CD4-positive, alpha-beta T cell treated with Interleukin-2 at 100 ng/mL for 4 hours (primary cell): ENCODE measurements at places on chromosomes 7 and 10.

DNA sequence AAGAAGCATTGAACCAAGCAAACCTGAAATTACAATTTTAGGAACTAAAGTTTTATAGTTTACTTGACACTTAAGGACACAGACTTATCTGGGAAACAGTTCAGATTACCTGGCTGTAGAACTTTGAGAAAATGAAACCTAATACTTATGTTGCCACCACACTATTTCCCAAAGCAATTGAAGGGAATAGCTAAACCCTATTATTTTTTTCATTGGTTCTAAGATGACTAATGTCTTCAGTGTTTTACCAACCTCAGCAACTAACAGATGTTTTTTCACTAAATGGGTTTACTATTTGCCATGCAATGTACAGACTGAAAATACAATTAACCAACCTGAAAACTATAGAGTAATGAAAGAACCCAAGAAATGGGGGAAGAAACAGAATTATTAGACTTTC is 689.6 kb downstream of the SORCS1 start:
- no peak for DNase-seq

GRCh38 chr10:77609781-77610272 is 27.8 kb downstream of the KCNMA1 start:
- no peak for DNase-seq

GRCh38 chr10:15369256-15370211 is 1.6 kb downstream of the FAM171A1 start:
- no peak for DNase-seq

- DNase-seq = no peak
Measured at GRCh38 chr10:16184906-16185305, 251.9 kb upstream of the PTER start.

DNA sequence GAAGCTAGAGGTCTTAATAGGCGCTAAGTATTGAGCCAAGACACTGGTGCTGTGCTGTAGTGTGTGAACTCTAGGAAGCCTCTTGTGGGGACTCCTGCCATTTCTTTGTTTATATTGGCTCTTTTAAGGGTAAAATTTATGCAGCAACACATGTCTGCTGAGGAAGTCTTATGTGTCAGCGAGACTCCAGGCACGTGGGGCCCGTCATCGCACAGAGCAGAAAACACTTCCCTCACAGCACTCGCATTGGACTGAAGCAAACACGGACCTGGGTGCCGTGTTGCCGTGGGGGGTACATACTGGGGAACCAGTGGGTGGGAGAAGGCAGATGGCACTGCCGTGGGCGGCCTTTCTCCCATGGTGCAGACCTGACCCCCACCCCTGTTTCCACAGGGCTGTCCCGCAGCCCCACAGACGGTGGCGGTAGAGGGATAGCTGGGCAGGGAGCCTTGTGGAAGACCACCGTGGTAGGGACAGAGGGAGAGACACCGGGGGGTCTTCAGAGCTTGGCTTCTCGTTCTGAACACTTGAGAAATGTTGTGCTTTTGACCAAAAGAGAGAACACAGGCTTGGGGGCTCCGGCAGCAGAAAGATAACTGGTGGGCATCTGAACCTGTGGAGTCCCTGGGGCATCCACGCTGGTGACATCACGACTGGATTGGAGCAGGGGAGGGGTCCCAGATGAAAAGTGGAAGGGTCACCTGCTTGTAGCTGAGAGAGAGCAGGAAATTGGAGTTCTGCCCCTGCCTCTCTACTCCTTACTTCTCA is 284.7 kb upstream of the SHH start:
- DNase-seq = no peak

- no peak for DNase-seq
Measured at GRCh38 chr7:1662101-1662500, 8.0 kb upstream of the ELFN1 start.

GRCh38 chr7:131800008-131800407 is 243.6 kb upstream of the PODXL start:
- DNase-seq = no peak

GRCh38 chr10:13441476-13441875 is 87.3 kb downstream of the BEND7 start:
- no peak for DNase-seq

- no peak for DNase-seq
Measured at GRCh38 chr10:131186547-131187253, 124.8 kb downstream of the TCERG1L start.

DNA sequence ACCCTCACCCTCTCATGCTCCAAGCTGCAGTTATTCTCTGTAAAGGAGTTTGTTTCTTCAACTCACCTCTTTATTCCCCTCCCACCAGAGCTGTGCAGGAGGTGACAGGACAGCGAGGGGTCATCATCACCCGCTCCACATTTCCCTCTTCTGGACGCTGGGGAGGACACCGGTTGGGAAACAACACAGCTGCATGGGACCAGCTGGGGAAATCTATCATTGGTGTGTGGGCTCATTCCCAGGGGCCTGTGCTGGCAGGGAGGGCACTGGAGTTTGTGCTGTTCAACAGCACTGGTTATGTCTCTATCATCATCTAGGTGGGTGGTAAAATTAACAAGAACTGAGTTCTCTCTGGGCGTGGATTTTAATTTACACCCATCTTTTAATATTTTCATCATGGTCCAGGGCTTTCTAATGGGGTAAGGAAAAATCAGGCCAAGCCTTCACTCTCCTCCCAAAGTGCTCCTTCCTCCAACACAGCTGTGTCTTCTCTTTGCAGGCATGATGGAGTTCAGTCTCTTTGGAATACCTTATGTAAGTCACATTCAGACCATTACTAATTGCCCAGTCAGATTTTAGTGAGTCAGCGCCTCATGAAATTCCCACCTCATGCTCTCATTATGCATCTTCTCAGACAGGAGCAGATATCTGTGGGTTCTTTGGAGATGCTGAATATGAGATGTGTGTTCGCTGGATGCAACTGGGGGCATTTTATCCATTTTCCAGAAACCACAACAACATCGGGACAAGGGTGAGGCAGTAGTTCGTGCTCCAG is 61.6 kb downstream of the PRSS58 start:
- no peak for DNase-seq

GRCh38 chr10:121042342-121042741 is 191.2 kb downstream of the WDR11 start:
- DNase-seq = no peak

DNA sequence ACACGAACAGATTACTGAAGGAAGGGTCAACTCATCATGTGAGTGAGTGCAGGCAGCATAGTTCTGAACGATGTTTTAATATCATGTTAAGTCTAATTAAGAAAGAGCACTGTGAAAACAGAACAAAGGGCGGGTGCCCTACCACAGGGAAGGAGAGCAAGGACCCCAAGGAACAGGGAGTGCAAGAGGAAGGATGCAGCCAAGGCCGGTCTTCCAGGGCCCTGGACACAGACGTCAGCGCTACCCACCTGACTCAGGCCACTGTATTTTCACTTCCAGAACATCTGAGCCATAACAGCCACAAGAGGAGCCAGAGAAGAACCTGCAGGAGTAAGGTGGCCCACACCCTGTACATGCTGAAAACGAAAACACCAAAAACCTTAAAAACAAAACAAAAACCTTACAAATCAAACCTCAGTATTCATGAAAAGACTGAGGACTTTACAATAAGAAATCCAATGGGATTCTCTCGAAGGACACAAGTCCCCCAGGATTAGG is 506.1 kb upstream of the AKR1E2 start:
- DNase-seq = no peak

GRCh38 chr7:142711746-142712616 is 37.3 kb upstream of the PRSS1 start:
- DNase-seq = peak; percentile 36

- DNase-seq = no peak
Measured at GRCh38 chr10:8039321-8039881, 15.1 kb upstream of the GATA3 start.

DNA sequence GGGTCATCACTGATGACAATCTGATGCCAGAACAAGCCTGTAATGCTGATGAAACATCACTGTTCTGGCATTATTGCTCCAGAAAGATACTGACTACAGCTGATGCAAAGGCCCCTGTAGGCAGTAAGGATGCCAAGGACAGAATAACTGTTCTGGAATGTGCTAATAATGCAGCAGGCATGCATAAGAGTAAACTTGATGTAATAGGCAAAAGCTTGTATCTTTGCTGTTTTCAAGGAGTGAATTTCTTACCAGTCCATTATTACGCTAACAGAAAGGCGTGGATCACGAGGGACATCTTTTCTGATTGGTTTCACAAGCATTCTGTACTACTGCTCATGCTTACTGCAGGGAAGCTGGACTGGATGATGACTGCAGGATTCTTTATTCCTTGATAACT is 18.7 kb downstream of the LCOR start:
- DNase-seq = no peak

DNA sequence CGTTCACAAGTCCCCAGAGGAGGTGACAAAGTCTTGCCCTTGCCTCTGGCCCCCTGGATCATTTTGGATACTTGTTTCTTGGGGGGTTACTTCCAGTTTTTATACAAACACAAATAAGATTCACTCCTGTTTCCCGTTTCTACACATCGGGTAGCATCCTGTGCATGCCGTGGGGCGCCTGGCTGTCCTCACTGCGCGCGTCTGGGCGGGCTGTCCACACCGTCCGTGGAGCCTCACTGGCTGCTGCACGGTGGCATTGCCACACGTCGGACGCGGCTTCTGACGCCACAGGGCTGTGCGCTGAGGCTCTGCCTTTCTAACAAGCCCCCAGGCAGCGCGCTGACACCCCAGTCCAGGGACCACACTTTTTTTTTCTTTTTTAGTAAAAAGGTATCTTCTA is 18.4 kb downstream of the BNIP3 start:
- DNase-seq = no peak

DNA sequence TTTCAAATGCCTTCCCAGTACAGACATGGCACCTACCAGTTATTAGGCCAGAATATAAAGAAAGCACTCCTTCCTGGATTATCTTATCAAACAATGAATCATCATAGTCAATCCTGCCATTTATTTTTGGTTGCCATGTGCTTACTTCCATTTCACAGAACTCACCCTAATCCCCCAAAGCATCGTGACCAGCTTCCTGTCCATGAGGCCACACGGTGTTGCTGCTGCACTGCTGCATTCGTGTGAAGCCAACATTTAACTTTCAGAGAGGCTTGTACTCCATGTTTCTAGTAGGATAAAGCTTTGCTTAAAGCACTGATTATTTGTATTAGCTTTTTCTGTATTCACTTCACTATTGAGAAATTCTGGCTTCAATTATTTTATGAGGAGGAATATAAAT is 14.4 kb downstream of the COL28A1 start:
- no peak for DNase-seq

DNA sequence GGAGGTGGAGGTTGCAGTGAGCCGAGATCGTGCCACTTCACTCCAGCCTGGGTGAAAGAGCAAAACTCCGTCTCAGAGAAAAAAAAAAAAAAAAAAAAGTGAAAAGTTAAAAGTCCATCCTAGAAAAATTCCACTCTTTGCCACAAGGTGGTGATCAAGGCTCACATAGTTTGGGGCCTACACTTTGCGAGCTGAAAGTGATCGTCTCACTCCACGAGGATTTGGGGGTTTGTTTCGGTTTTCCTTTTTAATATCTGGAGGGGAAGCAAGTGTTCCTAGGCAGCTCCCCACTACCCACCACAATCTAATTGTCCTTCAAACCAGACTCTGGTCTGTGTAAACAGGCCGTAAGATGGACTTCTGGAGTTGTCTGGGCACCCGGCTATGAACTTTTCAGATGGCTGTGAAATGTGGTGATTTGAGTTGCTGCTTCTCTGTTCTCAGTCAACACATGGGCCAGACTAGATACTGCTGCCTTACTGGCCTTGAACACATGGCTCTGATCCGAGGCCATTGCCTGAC is 27.1 kb downstream of the PRLHR start:
- peak; percentile 74 for DNase-seq
